ENCODE measurements at places on chromosomes 3 and 15. TPM values are rescaled to one million over a fixed set of nuclear protein-coding genes. Genes with fewer than 3 reads are reported as not detected.

The RTF1 gene
- total RNA-seq, result 51.5 TPM

DNA sequence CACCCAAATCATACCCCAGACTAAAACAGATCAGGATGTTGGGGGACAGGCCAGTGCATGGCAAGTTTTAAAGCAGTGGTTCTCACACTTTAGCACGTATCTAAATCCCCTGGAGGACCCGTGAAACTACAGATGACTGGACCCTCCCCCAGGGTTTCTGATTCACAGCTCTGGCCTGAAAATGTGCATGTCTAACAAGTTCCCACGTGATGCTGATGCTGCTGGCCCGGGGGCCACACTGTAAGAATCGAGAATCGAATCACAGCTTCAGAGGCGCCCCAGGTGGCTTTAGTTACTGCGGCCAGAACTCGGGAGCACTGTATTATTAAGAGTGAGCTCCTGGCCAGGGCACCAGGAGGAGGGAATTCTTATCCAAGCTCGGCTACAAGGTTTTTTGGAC is 11.6 kb downstream of the ADAMTS17 start:
- peaks cover 42% of the 10 kb centered on the region for H3K4me1 ChIP-seq
- no peaks in the 10 kb centered on the region for H3K36me3 ChIP-seq

The DTX3L gene
- 48.0 TPM for total RNA-seq

GRCh38 chr3:132535575-132536441 is 61.3 kb upstream of the ACKR4 start:
- peak; percentile 78 for DNase-seq
- peaks cover 69% of the 10 kb centered on the region for H3K36me3 ChIP-seq
- H3K27me3 ChIP-seq, result no peaks in the 10 kb centered on the region
- H3K27ac ChIP-seq, result no peak overlapping the region
- H3K4me3 ChIP-seq, result no peak overlapping the region

- H3K27me3 ChIP-seq, result no peaks in the 10 kb centered on the region
- H3K36me3 ChIP-seq, result no peaks in the 10 kb centered on the region
- H3K4me1 ChIP-seq, result peaks cover 26% of the 10 kb centered on the region
- DNase-seq, result no peak
- H3K27ac ChIP-seq, result peak overlapping the region; percentile 66
Measured at GRCh38 chr3:102113421-102114041, 264.2 kb downstream of the NFKBIZ start.

GRCh38 chr15:43251871-43252250 is 14.9 kb downstream of the TGM5 start:
- H3K4me1 ChIP-seq, result no peaks in the 10 kb centered on the region
- H3K27me3 ChIP-seq, result peaks cover 2% of the 10 kb centered on the region
- no peak for DNase-seq
- H3K4me3 ChIP-seq, result no peak overlapping the region
- no peaks in the 10 kb centered on the region for H3K36me3 ChIP-seq
- no peak overlapping the region for H3K27ac ChIP-seq

DNA sequence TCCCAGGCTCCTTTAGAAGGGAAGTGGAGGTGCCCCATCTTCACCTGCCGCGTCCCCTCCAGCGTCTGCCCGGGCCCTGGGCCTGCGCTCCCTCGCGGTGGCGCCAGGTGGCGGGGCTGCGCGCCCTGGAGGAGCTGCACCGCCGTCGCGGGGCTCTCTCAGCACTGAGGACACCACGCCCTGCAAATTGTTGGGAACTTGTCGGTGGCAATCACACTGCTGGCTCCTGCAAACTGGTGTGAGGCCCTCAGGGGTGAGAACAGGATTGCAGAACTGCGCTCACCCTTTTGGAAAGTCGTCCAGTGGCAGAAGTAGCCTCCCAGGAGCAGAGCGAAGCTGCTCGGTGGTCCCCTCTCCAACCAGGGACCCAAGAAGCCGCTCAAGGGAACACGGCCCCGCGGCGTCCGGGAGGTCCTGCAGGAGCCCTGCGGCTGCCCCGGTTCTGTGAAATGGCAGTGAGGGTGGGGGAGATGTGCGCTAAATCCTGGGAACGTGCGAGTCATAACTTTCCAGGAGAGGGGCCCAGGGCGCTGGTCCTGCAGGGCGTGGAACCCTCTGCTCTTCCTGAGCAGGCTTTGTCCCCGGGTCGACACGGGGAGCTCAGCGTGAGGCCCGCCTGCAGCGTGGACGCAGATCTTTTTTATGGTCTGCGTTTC is 995 bp upstream of the LRRK1 start:
- peak; percentile 62 for DNase-seq
- no peak overlapping the region for H3K27ac ChIP-seq
- peaks cover 12% of the 10 kb centered on the region for H3K4me1 ChIP-seq
- H3K27me3 ChIP-seq, result peaks cover 28% of the 10 kb centered on the region
- no peaks in the 10 kb centered on the region for H3K36me3 ChIP-seq
- H3K4me3 ChIP-seq, result peak overlapping the region; percentile 38

DNA sequence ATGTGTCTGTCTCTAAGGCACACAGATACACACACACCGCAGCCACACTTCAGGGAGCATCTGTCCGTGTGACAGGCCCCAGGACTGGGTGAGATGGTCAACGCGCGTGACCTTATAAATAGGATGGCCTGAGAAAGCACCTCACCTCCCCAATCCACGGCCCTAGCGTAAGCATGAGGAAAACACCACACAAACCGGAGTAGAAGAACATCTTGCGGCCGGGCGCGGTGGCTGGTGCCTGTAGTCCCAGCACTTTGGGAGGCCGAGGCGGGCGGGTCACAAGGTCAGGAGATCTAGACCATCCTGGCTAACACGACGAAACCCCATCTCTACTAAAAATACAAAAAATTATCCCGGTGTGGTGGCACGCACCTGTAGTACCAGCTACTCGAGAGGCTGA is 1.6 kb downstream of the NIPA1 start:
- H3K27me3 ChIP-seq, result no peaks in the 10 kb centered on the region
- peak overlapping the region; percentile 65 for H3K4me3 ChIP-seq
- peaks cover 13% of the 10 kb centered on the region for H3K4me1 ChIP-seq

GRCh38 chr3:130386604-130387263 is 41.3 kb downstream of the COL6A5 start:
- H3K4me1 ChIP-seq, result no peaks in the 10 kb centered on the region
- no peak overlapping the region for H3K4me3 ChIP-seq
- no peak overlapping the region for H3K27ac ChIP-seq
- DNase-seq, result no peak

DNA sequence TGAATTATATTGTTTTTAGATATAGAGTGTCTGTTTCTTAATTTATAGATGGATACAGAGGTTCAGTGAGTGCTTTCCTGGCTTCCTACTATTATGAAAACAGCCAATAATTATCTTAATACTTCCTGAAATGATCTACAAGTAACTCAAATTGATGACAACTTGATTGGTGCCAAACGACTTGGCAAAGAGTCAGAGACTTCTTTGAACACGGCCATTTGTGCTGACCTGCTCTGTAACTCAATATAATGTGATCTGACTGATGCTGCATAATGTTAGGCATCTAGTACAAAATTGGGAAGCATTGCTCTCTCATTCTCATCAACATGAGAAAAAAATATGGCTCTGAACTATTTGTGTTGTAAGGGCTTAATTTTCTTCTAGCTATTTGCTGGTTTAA is 193.9 kb downstream of the DIPK2A start:
- H3K36me3 ChIP-seq, result no peaks in the 10 kb centered on the region
- H3K4me1 ChIP-seq, result no peaks in the 10 kb centered on the region
- H3K27me3 ChIP-seq, result no peaks in the 10 kb centered on the region
- no peak overlapping the region for H3K27ac ChIP-seq
- no peak overlapping the region for H3K4me3 ChIP-seq
- DNase-seq, result no peak

- H3K27ac ChIP-seq, result no peak overlapping the region
- no peaks in the 10 kb centered on the region for H3K4me1 ChIP-seq
- no peak overlapping the region for H3K4me3 ChIP-seq
- no peak for DNase-seq
- H3K27me3 ChIP-seq, result no peaks in the 10 kb centered on the region
Measured at GRCh38 chr3:119589102-119589773, 8.4 kb upstream of the PLA1A start.

GRCh38 chr3:167198949-167199600 is 181.0 kb downstream of the ZBBX start:
- H3K27ac ChIP-seq, result no peak overlapping the region
- no peaks in the 10 kb centered on the region for H3K27me3 ChIP-seq
- no peak overlapping the region for H3K4me3 ChIP-seq
- no peaks in the 10 kb centered on the region for H3K36me3 ChIP-seq
- DNase-seq, result no peak

GRCh38 chr15:73691396-73691795 is 7.2 kb downstream of the CD276 start:
- DNase-seq, result no peak
- no peaks in the 10 kb centered on the region for H3K36me3 ChIP-seq
- no peak overlapping the region for H3K4me3 ChIP-seq
- peaks cover 4% of the 10 kb centered on the region for H3K4me1 ChIP-seq
- peaks cover 18% of the 10 kb centered on the region for H3K27me3 ChIP-seq
- H3K27ac ChIP-seq, result no peak overlapping the region

- DNase-seq, result no peak
- no peaks in the 10 kb centered on the region for H3K27me3 ChIP-seq
- H3K4me1 ChIP-seq, result peaks cover 26% of the 10 kb centered on the region
- H3K27ac ChIP-seq, result peak overlapping the region; percentile 55
- peaks cover 25% of the 10 kb centered on the region for H3K36me3 ChIP-seq
Measured at GRCh38 chr3:9422712-9423424, 25.5 kb downstream of the SETD5 start.

DNA sequence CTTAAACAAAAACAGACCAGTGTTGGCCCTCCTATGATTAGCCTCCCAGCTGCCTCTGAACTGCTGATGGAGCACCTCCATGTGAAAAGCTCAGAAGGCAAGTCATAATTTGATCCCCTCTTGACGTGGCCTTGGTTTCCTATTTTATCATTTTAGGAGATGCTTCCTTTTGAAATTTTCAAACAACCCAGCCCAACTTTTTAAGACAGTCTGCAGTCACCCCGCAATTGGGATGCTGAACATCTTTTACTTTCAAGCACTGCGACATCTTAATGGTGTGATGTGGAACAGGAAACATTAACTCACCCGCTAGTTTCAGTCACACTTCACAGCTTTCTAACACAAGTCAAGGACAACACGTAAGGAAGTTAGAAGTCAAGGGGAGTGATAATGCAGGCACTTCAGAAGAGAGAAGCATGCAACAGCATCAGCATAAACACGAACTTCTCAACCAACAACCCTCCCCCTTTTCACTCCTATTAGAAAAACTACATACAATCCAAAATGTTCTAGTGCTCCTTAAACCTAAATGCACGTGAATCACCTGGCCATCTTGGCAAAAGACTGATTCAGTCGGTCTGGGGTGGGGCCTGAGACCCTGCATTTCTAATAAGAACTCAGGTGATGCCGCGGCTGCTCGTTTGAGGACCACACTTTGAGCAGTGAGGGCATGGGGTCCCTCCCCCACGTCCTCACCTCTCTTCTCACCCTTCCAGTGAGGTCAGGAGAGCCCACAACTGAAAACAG is 161.5 kb downstream of the FOXP1 start:
- H3K4me3 ChIP-seq, result peak overlapping the region; percentile 29
- DNase-seq, result no peak
- peaks cover 15% of the 10 kb centered on the region for H3K36me3 ChIP-seq
- H3K27ac ChIP-seq, result peak overlapping the region; percentile 75
- peaks cover 42% of the 10 kb centered on the region for H3K4me1 ChIP-seq

The GPR62 gene
- total RNA-seq, result not detected

- H3K4me1 ChIP-seq, result no peaks in the 10 kb centered on the region
- H3K27me3 ChIP-seq, result no peaks in the 10 kb centered on the region
- H3K4me3 ChIP-seq, result no peak overlapping the region
- no peak overlapping the region for H3K27ac ChIP-seq
- peak; percentile 29 for DNase-seq
Measured at GRCh38 chr3:110314512-110315114, 757.0 kb upstream of the NECTIN3 start.

GRCh38 chr15:56871185-56871584 is 47.3 kb upstream of the TCF12 start:
- H3K4me3 ChIP-seq, result no peak overlapping the region
- DNase-seq, result no peak
- no peaks in the 10 kb centered on the region for H3K4me1 ChIP-seq
- H3K27me3 ChIP-seq, result no peaks in the 10 kb centered on the region

The FGF12 gene
- total RNA-seq, result not detected

DNA sequence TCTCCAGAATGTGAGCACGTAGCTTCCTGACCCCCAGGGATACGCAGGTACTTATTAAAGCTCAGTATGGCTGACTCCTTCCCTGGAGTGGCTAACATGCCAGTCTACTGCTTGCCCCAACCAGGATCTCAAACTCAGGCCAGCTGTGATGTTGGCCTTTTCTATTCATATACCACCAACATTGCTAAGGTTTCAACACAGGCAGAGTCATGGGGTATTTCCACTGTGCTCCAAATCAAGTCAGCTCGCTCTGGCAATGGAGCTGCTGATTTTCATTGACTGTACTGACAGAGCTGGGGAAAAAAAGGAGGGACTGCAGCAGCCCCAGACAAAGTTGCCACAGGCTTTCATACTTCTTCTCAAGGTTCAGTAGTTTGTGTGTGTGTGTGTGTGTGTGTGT is 87.0 kb downstream of the CFAP20DC start:
- H3K27me3 ChIP-seq, result no peaks in the 10 kb centered on the region
- H3K4me3 ChIP-seq, result no peak overlapping the region

DNA sequence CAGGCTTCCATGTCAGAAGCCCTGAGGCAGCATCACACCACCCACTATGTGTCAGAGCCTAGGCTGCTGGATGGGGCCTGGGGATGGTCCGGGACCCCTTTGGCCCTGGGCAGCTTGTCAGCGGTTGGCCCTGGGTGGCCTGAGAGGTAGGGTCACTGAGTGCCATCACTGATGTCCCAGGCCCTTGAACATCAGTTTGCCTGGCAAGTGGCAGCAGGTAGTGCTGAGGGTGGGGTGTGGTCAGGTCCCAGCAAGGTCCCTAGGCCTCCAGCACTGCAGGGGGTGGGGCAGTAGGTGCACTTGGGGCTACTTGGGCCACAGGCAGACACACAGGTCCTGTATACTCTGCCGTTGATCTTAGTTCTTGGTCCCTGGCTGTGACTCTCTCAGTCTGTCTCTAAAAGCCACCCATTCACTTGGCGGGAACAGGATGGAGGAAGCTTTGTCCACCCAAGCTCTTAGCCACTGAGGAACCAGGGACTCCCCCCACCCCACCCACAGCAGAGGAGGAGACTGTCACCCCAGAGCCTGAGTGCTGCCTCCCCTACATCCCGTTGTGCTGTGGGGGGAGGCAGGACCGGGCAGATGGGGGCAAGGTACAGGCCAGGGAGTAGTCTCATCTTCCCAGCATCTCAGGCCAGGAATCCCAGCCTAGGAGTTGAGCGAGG is 5.8 kb downstream of the GNAI2 start:
- no peaks in the 10 kb centered on the region for H3K27me3 ChIP-seq
- peaks cover 97% of the 10 kb centered on the region for H3K4me1 ChIP-seq
- H3K36me3 ChIP-seq, result peaks cover 14% of the 10 kb centered on the region
- H3K4me3 ChIP-seq, result peak overlapping the region; percentile 41

GRCh38 chr15:48318131-48318530 is 13.1 kb upstream of the DUT start:
- H3K27ac ChIP-seq, result no peak overlapping the region
- peaks cover 1% of the 10 kb centered on the region for H3K27me3 ChIP-seq
- no peak for DNase-seq
- H3K4me1 ChIP-seq, result no peaks in the 10 kb centered on the region

The TRH gene
- not detected for total RNA-seq

GRCh38 chr15:58587486-58587885 is 155.7 kb downstream of the LIPC start:
- peaks cover 2% of the 10 kb centered on the region for H3K27me3 ChIP-seq
- H3K4me1 ChIP-seq, result peaks cover 5% of the 10 kb centered on the region

GRCh38 chr3:120623727-120624093 is 27.6 kb downstream of the NDUFB4 start:
- no peak overlapping the region for H3K4me3 ChIP-seq
- H3K4me1 ChIP-seq, result no peaks in the 10 kb centered on the region
- no peak for DNase-seq
- no peak overlapping the region for H3K27ac ChIP-seq
- no peaks in the 10 kb centered on the region for H3K27me3 ChIP-seq
- no peaks in the 10 kb centered on the region for H3K36me3 ChIP-seq

The ST3GAL6 gene
- total RNA-seq, result 0.89 TPM
